Inflammatory macrophage (primary cell): ENCODE measurements at places on chromosomes 5 and 9.
A peak's percentile ranks its signal among the peaks of the same experiment; 100 is the strongest.

GRCh38 chr9:124306098-124306735 is 48.5 kb downstream of the NEK6 start:
- peak; percentile 64 for DNase-seq

DNA sequence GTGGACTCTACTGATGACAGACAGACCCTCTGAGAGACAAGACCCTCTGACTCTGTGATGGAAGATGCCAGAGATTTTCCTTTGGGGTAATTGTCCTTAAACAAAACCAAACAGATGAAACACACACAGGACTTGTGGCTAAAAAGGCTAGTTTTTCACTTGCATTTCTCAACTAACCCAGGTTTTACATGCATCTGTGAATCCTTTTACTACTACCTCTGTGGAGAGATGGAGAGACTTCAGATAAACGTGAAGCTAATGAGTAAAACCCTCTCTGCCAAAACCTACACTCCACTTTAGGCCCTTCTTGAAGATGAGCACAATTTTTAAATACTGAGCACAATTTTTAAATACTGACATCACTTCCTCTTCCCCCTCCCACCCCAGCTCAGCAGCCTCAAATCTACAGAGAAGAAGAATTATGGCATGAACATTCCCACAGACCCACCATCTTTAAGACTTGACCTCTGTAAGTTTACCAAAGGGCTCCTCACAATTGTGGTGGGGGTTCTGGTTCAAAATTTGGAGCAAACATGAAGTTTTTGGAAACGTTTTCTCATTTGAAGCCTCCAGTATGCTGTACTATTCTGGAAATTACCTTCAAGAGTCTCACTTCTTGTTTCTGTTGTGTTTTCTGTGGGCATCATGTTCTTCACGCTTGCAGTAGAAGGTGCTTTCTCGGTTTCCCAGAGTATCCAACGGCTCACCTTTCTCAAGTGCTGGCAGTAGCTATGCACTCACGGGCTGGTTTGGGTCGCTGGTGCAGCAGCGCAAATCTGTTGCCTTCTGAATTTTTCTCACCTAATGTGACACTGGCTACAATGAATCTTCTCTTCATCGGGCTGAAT is 42.7 kb downstream of the ACER2 start:
- DNase-seq = no peak

- DNase-seq = no peak
These were observed 119.0 kb downstream of the ZCCHC7 start for GRCh38 chr9:37239224-37239859.

- DNase-seq = peak; percentile 88
These were observed 178.5 kb downstream of the C9orf152 start for GRCh38 chr9:110029429-110029955.

GRCh38 chr5:6819521-6819920 is 106.3 kb downstream of the TENT4A start:
- no peak for DNase-seq

GRCh38 chr9:34524349-34524748 is 1.6 kb upstream of the ENHO start:
- DNase-seq = no peak

DNA sequence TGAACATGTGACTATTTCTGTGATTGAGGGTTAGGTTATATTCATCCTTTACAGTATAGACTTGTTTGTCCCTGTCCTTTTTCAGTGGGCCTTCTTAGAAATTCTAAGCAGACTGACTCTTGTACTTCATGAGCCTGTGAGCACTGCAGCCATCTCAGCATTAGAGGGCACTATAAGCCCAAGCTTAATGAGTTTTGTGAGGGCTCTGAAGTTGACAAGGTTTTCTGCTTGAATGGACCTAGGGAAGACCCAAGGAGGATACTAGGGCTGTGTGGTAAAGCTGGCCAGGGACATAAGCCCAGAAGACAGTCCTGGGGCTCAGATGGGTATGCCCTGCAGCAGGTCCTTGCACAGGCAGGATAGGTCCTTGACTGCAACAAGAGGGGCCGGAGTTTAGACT is 126.5 kb downstream of the MRPS30 start:
- no peak for DNase-seq

GRCh38 chr9:1051584-1052275 is 1.6 kb downstream of the DMRT2 start:
- no peak for DNase-seq

DNA sequence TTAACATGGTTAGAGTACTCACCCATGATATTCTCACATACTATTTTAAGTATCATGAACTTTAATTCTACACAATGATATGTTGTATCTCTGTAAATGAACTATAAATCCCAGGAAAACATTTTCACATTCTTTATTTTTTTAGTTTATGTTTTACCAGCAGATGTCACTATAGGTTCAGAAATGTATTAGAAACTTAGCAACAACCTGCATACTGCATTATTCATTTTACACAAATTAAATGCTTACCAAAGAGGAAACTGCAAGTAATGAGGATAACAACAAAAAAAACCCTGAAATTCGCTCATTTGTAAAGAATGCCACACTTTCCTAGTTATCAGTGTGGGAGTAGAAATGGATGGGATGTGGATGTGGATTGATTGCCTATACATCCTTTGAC is 217.5 kb upstream of the OTULINL start:
- DNase-seq = no peak

GRCh38 chr5:153985498-153985897 is 53.2 kb downstream of the FAM114A2 start:
- no peak for DNase-seq
